NCI-H345 (cell line): ENCODE measurements at places on chromosomes 11 and 22.

GRCh38 chr11:1047595-1048156 is 11.2 kb upstream of the MUC6 start:
- no peak for DNase-seq

DNA sequence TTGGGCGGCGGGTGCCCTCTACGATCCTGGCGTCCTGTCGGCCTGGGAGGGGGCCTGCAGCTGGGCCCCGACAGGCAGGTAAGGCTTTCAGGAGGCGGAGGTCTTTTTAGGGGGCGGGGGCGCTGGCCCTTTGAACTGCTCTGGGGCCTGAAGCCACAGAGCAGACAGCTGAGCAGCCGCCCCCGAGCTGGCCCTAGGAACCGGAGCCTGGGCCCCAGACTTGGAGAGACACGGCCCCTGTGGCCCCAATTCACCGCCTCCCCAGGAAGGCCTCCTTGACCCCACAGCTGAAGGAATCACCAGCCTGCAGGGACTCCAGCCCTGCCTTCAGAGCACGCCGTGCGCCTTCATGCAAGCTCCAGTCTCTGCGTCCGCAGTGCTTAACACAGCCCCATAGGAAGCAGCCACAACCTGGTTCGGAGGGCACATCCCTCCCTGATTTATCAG is 618 bp upstream of the CERK start:
- DNase-seq, result no peak

DNA sequence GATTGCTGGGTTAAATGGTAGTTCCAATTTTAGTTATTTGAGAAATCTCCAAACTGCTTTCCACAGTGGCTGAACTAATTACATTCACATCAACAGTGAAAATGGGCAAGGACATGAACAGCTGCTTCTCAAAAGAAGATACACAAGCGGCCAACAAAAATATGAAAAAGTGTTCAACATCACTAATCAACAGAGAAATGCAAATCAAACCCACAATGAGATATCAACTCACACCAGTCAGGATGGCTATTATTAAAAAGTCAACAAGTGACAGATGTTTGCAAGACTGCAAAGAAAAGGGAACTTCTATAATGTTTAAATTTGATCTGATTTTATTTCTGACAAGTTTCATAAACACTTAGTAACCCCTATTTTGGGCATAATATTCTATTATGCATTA is 537.5 kb downstream of the DLG2 start:
- no peak for DNase-seq

GRCh38 chr22:37057226-37057625 is 5.7 kb downstream of the KCTD17 start:
- DNase-seq, result no peak

DNA sequence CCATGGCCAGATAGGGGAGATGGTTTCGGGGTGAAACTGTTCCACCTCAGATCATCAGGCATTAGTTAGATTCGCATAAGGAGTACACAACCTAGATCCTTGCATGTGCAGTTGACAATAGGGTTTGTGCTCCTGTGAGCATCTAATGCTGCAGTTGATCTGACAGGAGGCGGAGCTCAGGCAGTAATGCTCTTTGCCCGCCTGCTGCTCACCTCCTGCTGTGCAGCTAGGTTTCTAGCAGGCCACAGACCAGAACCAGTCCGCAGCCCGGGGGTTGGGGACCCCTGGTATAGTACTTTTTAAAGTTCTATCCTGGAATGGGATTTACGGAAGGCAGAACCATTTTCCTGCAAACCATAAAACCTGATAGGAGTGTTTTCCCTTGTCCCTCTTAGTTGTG is 54.6 kb downstream of the POLD3 start:
- DNase-seq, result no peak

DNA sequence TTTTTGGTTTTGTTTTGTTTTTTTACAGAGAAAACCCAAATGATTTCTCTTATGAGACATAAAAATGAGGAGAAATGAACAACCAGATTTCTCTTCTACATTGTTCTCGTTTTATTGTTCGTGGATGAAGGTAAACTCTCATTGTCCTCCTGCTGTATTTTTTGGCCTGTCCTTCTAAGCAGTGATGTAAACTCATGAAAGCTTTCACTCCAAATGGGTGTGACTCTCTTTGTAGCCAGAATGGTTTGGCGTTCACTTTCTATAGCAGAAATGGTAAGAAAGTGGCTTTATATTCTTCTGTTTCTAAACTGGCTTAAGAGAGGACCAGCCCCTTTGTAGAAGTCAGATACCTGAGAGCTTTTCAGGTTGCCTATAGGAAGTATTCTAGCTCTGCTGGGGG is 15.5 kb upstream of the BMAL1 start:
- DNase-seq, result no peak

DNA sequence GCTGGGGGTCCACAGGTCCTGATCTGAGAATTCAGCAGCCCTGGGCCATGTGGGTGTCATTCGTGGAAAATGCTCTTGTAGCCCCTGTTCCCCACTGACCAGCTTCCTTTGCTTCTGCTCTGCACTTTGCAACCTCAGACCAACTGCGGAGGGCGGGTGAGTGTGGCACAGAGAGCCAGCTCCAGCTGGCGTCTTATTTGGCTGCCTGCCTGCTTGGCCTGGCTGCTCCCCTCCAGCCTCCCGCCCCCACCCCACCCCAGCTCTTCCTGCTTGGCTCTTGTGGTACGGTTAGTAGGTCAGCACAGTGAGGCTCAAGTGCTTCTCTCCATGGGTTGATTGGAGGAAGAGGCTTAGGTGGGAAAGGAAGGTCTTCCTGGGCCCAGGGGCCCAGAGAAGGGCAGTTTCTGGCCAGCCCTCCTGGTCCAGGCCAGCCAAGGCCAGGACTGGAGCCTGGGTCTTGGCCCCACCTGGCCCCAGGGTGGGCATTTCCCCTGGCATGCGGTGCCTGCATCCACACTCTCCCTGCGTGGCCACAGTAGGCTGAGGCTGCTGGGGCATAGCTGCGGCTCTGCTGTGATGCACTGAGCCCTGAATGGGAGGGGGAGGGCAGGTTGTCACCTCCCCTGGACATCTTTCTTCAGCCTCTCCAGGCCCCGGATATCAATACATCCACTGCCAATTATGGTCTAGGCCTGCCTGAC is 26.5 kb downstream of the MYO7A start:
- peak; percentile 26 for DNase-seq

DNA sequence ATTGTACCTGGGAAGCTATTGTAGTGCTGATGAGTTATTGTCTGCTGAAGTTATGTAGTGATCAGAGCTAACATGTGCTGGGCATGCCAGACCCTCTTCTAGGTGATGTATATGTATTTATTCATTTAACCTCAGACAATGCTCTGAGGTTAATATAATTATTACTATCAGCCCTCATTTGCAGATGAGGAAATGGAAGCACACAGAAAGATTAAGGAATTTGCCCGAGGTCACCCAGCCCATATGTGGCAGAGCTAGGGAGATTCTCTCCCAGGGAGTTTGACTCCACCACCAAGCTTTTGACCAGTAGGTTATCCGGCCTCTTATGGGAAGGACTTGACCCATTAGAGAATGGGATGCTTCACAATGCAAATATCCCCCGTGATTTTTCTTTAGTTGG is 114.2 kb upstream of the NAV2 start:
- DNase-seq, result no peak

DNA sequence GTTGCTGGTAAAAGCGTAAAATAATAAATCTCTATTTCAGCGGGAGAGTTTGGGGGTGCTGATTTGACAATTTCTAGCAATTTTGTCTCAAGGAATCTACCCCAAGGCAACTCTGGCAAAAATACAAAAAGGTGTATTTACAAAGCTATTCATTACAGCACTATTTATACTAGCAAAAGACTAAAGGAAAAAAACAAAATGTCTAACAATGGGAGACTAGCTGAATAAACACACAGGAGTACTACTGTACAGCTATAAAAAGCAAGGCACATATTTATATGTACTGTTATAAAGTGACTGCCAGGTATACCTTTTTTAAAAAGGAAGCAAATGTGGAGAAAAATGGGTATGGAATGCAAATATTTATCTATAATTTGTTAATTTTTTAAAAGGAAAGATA is 32.7 kb downstream of the SLC35F2 start:
- no peak for DNase-seq
